Parietal lobe (tissue), 2 donors: ENCODE measurements at places on chromosomes 4 and X. TPM values are rescaled to one million over a fixed set of nuclear protein-coding genes. Genes with fewer than 3 reads are reported as not detected.

Gene LPAR4
- 3.8 TPM for total RNA-seq

Gene ATP2B3
- total RNA-seq: 11.6 TPM

Gene F9
- total RNA-seq: not detected

Gene PARM1
- total RNA-seq: 7.5 TPM

Gene NLRP2B
- total RNA-seq: 0.31 TPM

Gene GCNA
- 5.3 TPM for total RNA-seq

Gene KIAA1210
- not detected for total RNA-seq

Gene PRRG1
- 5.0 TPM for total RNA-seq

Gene CRMP1
- total RNA-seq: 680 TPM
